ENCODE measurements at places on chromosomes 5 and 9.

DNA sequence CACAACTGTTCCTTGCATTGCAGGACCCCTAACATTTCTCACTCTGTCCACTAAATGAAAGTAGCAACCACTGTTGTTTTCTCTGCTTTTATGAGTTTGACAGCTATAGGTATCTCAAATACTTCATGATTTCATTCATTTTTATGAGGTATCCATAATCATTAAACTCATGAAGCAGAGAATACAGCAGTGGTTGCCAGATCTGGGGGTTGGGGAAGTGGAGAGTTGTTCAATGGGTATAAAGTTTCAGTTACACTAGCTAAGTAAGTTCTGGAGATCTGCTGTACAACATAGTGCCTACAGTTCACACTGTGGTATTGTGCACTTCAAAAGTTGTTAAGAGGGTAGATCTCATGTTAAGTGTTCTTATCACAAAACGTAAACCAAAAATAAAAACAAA is 23.4 kb upstream of the CAMK4 start:
- DNase-seq = no peak

- peak; percentile 25 for DNase-seq
Observed at GRCh38 chr9:35605351-35606137, 482 bp downstream of the TESK1 start.

- no peak for DNase-seq
Observed at GRCh38 chr9:4833781-4834560, 41.2 kb downstream of the RCL1 start.

GRCh38 chr5:159817262-159818029 is 98.8 kb upstream of the ADRA1B start:
- DNase-seq = no peak

DNA sequence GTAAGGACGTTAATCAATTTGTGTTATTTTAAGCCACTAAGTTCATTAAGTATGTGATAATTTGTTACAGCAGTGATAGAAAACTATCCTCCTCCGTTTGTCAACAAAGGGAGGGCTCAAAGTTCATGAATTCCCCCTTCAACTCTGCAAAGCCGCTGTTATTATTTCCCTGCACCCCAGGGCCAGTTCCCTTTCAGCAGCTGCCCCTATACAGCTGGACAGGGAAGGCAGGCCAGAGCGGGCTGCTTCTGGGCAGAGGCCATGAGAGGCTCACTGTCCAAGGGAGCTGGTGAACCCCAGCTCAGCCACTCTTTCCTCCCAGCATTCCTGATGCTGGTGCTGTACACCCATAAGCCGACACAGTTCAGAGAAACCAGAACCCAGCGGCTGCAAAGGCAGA is 102.4 kb upstream of the GPR151 start:
- DNase-seq = no peak

DNA sequence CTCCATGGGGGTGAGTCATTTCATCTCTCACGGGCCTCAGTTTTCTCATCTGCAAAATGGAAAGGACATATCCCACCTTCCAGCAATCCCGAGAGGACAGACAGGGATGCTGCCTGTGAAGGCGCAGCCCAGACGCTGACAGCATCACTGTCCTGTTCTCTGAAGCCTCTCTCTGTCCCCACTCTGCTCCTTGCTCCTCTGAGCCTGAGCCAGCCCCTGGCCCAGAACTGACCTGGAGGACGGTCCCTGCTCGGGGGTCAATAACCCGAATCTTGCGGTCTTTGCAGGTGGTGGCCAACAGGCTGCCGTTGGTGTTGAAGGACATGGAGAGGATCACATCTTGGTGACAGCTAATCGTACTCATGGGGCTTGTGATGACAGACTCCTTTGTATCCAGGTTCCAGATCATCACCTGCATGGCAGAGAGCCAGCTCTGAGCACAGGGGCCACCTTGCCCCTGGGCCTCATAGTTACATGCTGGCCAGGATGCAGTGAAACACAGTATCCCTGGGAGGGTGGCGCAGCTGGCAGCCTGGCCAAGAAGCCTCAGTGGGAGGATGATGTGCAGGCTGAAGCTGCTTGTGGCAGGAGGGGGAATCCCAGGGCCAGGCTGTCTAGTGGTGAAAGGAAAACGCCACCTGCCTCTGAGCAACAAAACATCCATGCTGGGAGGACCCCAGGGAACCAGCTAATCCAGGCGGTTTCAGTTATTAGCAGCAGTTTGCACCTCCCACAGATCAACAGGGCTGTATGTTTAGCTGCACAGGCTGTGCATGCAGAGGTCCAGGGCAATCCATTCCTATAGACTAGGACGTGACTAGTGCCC is 14.0 kb upstream of the TRIM14 start:
- no peak for DNase-seq

GRCh38 chr5:27875148-27875547 is 836.8 kb upstream of the CDH9 start:
- DNase-seq = no peak

DNA sequence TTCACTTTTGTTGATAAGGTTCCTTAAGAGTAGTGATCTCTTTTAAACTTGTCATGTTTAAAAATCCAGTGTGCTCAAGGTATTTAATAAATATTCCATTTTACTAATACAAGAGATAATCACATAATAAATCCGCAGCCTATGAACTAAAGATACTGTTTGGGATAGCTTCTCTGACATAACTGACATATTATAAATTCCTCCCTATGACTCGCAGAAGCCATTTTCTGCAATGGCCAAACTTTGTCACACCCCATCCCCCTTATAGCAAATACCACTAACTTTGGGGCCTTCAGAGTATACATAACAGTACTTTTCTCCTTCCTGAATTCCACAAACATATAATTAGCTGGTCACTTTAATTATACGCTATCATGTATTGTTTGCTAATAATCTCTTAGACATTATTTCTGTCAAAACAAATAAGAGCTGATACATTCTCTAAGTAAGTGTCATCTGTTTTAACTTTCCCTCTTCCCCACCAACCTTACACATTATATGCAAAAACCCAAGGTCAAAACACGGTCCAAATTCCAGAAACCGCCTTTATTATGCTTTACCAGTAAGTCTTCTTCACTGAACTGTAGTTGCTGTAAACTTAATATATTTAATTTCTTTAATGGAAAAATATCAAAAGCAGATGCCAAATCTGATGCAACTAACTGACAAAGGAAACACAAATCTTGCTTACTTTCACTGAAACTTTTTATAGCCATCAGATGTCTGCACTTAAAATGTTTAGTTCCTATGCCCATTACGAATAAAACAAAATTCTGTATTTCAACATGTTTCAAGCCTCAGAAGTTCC is 971 bp downstream of the TMEM267 start:
- no peak for DNase-seq

DNA sequence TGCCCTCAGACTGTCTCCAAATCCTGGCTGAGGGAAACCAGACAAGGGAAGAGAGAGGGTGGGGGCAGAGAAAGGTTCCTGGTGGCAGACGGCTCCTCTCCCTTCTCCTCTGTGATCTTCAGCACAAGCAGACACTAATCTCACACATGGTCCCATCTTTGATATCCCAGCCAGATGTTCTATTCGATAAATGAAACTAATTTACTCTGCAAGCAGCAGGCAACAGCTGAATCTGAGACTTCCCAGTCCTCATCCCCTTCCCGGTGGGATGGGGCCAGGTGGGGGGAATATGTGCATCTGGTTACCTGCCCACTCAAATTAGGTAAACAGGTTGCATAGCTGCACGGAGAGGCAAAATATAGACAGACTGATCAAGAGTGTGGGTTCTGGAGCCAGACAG is 208.9 kb upstream of the PANK3 start:
- DNase-seq = no peak

GRCh38 chr9:137149363-137149762 is 10.4 kb downstream of the GRIN1 start:
- DNase-seq = no peak

DNA sequence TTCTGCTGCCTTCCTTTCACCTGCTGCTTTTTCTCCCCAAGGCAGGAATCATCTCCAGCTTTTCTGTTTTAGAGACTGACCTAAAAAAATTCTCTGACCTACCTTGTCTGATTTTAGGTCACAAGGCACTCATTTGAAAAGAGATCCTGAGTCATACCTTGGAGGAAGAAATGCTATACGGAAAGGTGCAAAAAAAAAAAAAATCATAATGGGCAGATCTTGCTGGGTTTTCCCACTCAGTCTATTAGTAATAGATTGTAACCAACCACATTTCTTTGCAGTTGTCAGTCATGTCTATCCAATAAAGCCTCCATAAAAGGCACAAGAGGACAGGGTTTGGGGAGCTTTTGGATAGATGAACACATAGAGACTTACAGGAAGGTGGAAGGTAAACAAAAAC is 70.0 kb downstream of the MTREX start:
- DNase-seq = no peak

GRCh38 chr9:132351404-132352045 is 3.3 kb downstream of the SETX start:
- DNase-seq = no peak

- DNase-seq = no peak
Observed at GRCh38 chr9:100700689-100701318, 122.9 kb downstream of the CAVIN4 start.

DNA sequence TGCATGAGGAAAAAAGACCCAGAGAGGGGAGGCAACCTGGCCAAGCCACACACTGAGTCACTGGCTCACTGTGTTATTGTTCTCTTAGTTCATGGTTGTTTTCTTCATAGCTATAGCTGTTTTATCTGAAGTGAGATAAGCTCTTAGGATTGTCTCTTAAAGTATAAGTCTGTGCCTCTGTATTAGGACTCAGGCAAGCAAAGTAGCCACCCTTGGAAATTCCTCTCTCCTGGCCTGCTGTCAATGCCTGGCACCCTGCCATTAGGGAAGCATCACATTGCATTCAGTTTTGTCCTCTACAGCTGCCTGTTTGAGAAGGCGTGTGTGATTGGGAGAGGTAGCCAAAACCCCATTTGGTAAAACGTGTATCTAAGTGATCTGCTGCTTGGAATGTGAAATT is 147.4 kb upstream of the GLRA1 start:
- no peak for DNase-seq

- no peak for DNase-seq
Observed at GRCh38 chr9:107942856-107943255, 453.3 kb upstream of the KLF4 start.
